ENCODE measurements at places on chromosomes 7 and 10. TPM values are rescaled to one million over a fixed set of nuclear protein-coding genes. Genes with fewer than 3 reads are reported as not detected.

SPDYE9 gene
- total RNA-seq = not detected

OPN1SW gene
- total RNA-seq = not detected

UCN3 gene
- total RNA-seq = not detected

GRCh38 chr10:93566435-93567276 is at the start of gene FFAR4:
Gene FFAR4, plus strand, starts transcription at chr10:93566665. Its CDS starts 56 bp downstream, at chr10:93566721.
- no peak for DNase-seq

- DNase-seq = no peak
These were observed 865.9 kb downstream of the CNTNAP2 start for GRCh38 chr7:146982482-146982881.

DNA sequence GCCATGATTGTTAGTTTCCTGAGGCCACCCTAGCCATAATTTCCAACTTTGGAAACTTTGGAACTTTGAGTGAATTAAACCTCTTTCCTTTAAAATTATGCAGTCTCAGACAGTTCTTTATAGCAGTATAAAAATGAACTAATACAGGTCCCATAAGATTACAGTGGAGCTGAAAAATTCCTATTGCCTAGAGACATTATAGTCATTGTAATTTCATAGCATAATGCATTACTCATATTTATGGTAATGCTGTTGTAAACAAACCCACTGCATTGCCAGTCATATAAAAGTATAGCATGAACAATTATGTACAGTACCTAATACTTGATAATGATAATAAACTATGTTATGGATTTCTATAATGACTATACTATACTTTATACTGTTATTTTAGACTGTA is 88.0 kb upstream of the TMEM229A start:
- no peak for DNase-seq

- no peak for DNase-seq
These were observed 82.0 kb upstream of the RHEB start for GRCh38 chr7:151601521-151602305.

- DNase-seq = no peak
These were observed 1.6 kb downstream of the VPS26A start for GRCh38 chr10:69125554-69125953.

DNA sequence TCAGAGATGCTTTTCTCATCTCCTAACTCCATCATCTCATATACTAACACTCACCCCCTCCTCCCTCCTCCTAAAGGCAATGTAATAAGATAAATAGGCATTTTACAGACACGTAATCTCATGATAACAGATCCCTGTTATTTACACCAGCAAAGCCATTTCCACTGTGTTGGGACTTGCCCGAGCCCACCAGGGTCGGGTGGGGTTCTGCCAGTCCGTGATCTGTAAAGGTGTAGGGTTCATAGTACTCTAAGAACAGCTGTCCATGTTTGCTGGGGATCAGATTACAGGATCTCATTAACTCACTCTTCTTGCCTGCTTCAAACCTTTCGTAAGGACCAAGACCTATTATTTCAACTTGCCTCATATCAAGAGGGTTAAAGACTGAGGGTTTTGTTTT is 172.4 kb downstream of the FZD1 start:
- no peak for DNase-seq

- DNase-seq = no peak
These were observed 161.1 kb downstream of the PRKAG2 start for GRCh38 chr7:151715666-151716315.

DNA sequence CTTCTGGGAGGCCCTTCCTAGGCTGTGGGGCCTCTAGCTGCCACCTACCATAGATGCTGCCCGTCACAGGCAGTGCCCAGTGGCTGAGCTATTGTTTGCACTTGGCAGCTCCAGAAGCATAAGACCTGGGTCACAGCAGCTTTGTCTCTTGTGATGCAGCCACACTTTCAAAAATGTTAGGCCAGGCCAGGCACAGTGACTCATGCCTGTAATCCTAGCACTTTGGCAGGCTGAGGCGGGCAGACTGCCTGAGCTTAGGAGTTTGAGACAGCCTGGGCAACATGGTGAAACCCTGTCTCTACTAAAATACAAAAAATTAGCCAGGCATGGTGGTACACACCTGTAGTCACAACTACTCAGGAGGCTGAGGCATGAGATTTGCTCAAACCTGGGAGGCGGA is 9.5 kb upstream of the KAZALD1 start:
- DNase-seq = no peak

DNA sequence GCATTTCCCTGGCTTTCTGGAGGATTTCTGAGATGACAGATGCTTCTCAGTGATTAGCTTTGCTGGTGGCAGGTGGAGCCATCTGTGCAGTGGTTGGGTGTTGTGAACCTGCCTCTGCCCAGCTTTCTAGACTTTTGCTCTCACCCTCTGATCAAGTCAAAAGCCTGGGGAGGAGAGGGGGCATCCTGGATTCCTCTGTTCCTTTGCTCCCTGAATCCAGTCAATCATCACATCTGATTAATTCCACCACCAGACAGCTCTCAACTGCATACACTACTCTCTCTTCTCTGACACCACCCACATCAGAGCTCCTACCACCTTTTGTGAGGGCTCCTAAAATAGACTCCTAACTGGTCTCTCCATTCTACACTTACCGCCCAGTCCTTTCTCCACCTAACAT is 283.5 kb downstream of the WDR11 start:
- DNase-seq = no peak

All from omental fat pad (tissue), 4 donors.